ENCODE measurements at places on chromosomes 4 and X. TPM values are rescaled to one million over a fixed set of nuclear protein-coding genes. Genes with fewer than 3 reads are reported as not detected.

- no peak overlapping the region for H3K27ac ChIP-seq
- H3K4me3 ChIP-seq, result no peak overlapping the region
- H3K27me3 ChIP-seq, result no peaks in the 10 kb centered on the region
- H3K4me1 ChIP-seq, result no peaks in the 10 kb centered on the region
- H3K36me3 ChIP-seq, result no peaks in the 10 kb centered on the region
Measured at GRCh38 chrX:129771266-129771995, 8.3 kb upstream of the SASH3 start.

GRCh38 chrX:46597771-46598170, 24.2 kb downstream of the CHST7 start:
- H3K4me3 ChIP-seq, result no peak overlapping the region
- DNase-seq, result no peak
- no peaks in the 10 kb centered on the region for H3K27me3 ChIP-seq
- no peaks in the 10 kb centered on the region for H3K4me1 ChIP-seq
- no peak overlapping the region for H3K27ac ChIP-seq
- peaks cover 5% of the 10 kb centered on the region for H3K36me3 ChIP-seq

DNA sequence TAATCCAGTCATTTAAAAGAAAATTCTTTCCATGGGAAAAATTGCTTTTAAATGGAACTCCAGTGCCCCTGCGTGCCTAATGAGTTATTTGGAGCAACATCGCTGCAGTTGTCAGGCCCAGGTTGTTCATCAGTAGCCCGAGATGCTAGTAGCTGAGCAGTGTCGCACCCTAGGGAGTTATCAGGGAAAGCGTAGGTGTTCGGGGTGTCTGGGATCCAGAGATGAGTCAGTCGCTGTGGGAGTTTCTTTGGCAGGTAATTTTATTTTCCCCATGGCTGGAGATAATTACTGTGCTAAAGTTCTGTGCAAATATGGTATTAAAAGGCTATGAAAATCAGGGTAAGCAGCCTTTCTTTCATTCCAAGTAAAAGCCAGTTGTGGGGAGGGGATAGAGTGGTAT, 49.4 kb downstream of the ANXA3 start:
- DNase-seq, result no peak
- H3K4me3 ChIP-seq, result no peak overlapping the region
- H3K36me3 ChIP-seq, result peaks cover 93% of the 10 kb centered on the region
- H3K27me3 ChIP-seq, result no peaks in the 10 kb centered on the region
- H3K27ac ChIP-seq, result no peak overlapping the region

DNA sequence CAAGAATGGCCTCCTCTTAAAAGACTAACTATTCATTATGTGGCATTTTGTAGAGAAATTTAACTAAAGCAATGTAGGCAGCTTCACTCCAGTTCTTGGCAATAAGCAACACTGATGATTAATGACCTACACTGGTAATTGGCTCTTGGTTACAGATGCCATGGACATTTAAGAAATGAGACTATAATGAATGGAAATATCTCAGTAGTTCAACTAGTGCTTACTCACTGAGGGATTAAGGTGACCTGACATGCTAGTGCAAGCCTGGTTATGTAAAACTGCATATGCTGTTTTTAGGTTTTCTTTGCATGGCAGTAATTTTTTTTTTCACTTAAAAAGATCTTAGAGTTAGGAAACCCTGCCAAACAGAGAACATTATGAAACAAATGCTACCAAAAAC, 152.7 kb upstream of the AADAT start:
- H3K4me3 ChIP-seq, result no peak overlapping the region
- no peaks in the 10 kb centered on the region for H3K27me3 ChIP-seq
- peaks cover 5% of the 10 kb centered on the region for H3K4me1 ChIP-seq
- peaks cover 5% of the 10 kb centered on the region for H3K36me3 ChIP-seq
- DNase-seq, result no peak

The HTATSF1 gene
- total RNA-seq, result 66.9 TPM

DNA sequence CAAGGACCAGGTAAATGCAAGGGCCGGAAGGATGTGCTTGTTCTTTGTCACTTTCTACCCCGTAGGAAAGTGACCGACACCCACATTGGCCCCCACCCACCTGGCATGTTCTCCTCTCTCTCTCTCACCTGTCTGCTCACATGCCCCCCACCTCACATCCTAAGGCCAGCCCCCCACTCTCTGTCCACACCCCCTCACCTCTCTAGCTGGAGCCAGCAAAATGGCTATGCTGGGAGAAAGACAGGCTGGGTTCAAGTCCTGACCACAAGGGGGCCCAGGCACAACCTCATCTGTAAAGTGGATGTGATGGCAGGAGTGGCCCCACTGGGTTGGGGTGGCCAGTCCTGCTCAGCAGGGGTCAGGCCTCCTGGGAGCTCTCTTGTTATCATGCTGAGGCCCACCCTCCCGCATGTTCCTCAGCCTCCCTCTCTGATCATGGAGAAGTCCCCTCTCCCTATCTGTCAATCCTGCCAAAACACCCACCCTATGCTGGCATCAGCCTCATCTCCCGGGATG, 1.7 kb upstream of the PPP2R2C start:
- H3K36me3 ChIP-seq, result no peaks in the 10 kb centered on the region
- H3K27ac ChIP-seq, result no peak overlapping the region
- no peaks in the 10 kb centered on the region for H3K4me1 ChIP-seq
- DNase-seq, result peak; percentile 82
- H3K27me3 ChIP-seq, result peaks cover 39% of the 10 kb centered on the region
- no peak overlapping the region for H3K4me3 ChIP-seq

GRCh38 chr4:1490654-1491327, 84.5 kb upstream of the NKX1-1 start:
- H3K27me3 ChIP-seq, result no peaks in the 10 kb centered on the region
- no peaks in the 10 kb centered on the region for H3K36me3 ChIP-seq
- no peaks in the 10 kb centered on the region for H3K4me1 ChIP-seq
- no peak overlapping the region for H3K27ac ChIP-seq
- DNase-seq, result peak; percentile 29

DNA sequence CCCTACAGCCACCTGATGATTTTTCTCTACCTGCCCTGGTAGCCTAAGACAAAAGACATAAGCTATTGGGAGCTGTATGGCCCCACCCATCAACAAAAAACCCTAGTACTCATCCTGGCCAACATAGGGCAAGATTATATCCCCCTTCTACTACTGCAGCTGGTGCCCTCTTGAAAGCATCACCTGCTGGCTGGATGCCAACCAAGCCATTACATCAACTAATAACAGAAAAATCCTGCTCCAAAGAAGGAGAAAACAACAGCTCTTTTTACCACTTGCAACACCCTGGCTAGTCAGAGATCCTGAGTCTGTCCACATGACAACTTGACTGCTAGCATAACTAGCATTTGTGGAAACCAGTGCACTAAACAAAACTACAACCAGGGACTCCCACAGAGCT, 43.6 kb upstream of the UPRT start:
- H3K4me1 ChIP-seq, result no peaks in the 10 kb centered on the region
- no peak overlapping the region for H3K4me3 ChIP-seq
- no peak overlapping the region for H3K27ac ChIP-seq
- DNase-seq, result no peak

DNA sequence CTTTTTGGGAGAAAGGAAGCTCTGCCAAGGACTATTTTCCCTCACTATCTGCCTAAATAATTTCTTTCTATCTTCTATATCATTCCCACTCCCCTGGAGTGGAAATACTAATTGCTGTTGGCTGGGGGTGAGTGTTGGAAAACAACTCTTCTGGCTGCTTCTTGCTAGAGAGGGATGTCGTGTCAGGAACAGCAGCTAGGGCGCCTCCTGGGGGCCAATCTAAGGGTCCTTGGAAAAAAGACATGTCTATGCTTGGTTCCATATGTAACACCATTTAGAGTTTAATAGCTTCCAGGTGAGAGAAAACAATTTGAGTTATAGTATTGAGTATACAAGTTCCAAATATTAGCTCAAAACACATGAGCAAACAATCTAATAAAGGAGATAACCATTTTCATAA, 111.3 kb downstream of the MAGEE1 start:
- H3K27ac ChIP-seq, result no peak overlapping the region
- peak; percentile 66 for DNase-seq
- no peaks in the 10 kb centered on the region for H3K36me3 ChIP-seq
- H3K4me1 ChIP-seq, result no peaks in the 10 kb centered on the region
- H3K4me3 ChIP-seq, result no peak overlapping the region

GRCh38 chr4:186557061-186557460, 1.7 kb upstream of the MTNR1A start:
- H3K4me1 ChIP-seq, result no peaks in the 10 kb centered on the region
- no peak overlapping the region for H3K27ac ChIP-seq
- H3K27me3 ChIP-seq, result no peaks in the 10 kb centered on the region
- DNase-seq, result peak; percentile 24
- no peak overlapping the region for H3K4me3 ChIP-seq

GRCh38 chr4:76665153-76665552, 230.1 kb downstream of the SHROOM3 start:
- no peaks in the 10 kb centered on the region for H3K27me3 ChIP-seq
- no peak overlapping the region for H3K27ac ChIP-seq
- no peaks in the 10 kb centered on the region for H3K36me3 ChIP-seq
- no peaks in the 10 kb centered on the region for H3K4me1 ChIP-seq
- no peak overlapping the region for H3K4me3 ChIP-seq

DNA sequence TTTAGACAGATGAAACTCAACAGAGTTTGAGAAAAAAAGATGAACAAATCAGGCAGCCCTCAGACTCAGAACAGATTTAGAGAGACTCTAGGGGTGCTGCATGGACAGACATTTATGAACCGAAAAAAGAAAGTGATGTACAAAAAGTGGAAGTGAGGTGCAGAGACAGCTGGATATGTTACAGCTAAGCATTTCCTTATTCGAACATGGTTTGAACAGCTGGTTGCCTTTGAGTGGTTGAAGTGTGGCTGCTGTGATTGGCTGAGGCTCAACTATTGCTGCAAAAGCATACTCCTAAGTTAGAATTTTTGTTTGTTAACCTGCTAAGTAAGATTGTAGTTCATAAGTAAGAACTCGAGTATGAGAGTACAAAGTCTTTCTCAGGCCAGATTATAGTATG, 331.5 kb upstream of the PABPC4L start:
- no peaks in the 10 kb centered on the region for H3K36me3 ChIP-seq
- no peak overlapping the region for H3K27ac ChIP-seq
- no peak for DNase-seq
- H3K4me3 ChIP-seq, result no peak overlapping the region

The DSPP gene
- not detected for total RNA-seq

DNA sequence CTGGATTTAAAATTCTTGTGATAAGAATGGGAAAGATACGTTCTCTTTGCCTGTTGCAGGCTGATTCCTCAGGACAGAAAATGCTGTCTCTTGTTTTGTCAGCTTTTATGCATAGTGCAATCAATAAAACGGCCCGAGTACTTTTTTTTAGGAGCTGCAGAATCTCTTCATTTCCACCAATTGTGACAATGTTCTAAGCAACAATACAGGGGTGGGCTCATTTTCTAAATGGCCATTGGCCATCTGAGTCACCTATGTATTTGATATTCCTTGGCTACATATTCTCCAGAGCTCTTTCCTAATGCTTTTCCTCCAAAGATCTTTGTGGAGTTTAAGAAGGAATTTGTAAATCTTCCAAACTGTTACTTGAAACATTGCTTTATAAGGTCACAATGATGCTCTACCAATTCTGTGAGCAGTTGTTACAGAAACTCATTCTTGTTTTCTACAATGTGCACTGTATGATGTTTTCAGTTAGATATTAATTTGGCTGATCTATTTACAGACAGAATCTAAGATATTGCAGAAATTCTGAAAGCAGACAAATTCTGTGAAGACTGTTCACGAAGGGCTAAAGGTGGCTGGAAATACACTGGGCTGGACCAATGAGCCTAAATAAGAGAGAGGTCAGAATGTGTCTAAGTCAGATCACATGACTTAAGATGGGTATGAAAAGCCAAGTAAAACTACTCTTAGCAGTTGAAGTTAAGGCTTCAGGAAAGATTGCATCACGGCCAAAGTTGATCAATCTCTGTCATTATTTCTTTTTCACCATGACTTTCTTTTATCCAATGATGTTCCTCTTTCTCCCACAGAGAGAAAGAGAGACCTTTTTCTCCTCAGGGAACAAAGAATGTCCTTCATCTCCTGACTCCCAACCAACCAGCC, 33.4 kb downstream of the TAPT1 start:
- H3K4me1 ChIP-seq, result peaks cover 3% of the 10 kb centered on the region
- no peaks in the 10 kb centered on the region for H3K27me3 ChIP-seq
- no peak for DNase-seq
- no peak overlapping the region for H3K4me3 ChIP-seq
- no peak overlapping the region for H3K27ac ChIP-seq
- peaks cover 17% of the 10 kb centered on the region for H3K36me3 ChIP-seq

The DHRSX gene
- total RNA-seq, result 46.5 TPM

The NEUROG2 gene
- not detected for total RNA-seq

GRCh38 chr4:113101669-113102068, 52.2 kb downstream of the ANK2 start:
- H3K36me3 ChIP-seq, result peaks cover 11% of the 10 kb centered on the region
- DNase-seq, result no peak
- no peak overlapping the region for H3K27ac ChIP-seq
- H3K4me3 ChIP-seq, result no peak overlapping the region

The MGST2 gene
- total RNA-seq, result 427 TPM

DNA sequence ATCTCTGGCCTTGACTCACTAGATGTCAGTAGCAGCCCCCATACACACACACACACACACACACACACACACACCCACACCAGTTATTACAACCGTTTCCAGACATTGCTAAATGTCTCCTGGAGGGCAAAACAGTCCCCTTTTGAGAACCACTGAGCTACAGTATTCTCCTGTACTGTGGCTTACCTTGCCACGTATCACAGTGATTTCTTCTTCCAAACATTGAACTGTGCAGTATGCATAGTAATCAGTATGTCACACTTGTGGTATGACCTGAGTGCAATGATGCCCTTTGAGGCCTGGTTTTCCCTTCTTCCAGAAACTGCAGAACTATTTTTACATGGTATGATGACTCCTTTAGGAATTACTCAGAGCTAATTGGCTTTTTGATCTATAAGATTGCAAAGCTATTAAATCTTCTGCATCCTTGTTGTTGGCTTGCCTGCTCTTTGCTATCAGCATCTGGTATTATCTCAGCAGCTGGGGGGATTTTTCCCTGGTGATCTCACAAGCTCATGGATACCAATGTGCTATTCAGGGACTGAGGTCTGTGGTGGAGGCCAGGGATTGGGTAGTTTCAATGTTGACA, 3.6 kb upstream of the THOC2 start:
- no peak overlapping the region for H3K4me3 ChIP-seq
- no peak overlapping the region for H3K27ac ChIP-seq
- no peaks in the 10 kb centered on the region for H3K4me1 ChIP-seq
- no peaks in the 10 kb centered on the region for H3K36me3 ChIP-seq
- DNase-seq, result no peak

The XKRX gene
- 0.21 TPM for total RNA-seq

The PPP2R2C gene
- 5.9 TPM for total RNA-seq

DNA sequence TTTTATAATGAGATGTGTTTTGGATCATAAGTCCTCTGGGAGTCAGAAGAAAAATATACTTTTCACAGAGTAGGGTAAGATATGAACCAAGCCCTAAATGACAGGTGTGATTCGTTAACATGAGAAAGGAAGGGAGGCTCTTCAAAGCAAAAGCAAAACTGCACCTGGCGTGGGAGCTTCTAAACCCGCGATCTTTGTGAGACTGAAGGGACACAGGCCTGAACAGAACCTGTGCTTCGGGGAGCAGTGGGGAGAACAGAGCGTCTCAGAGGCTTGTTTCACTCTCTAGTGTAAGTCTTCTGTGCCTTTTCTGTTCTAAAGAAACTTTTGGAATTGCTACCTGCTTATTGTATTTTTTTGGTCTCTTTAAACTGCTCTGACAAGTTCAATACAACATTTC, 30.2 kb upstream of the CYP4V2 start:
- H3K4me1 ChIP-seq, result peaks cover 19% of the 10 kb centered on the region
- H3K27ac ChIP-seq, result no peak overlapping the region
- no peaks in the 10 kb centered on the region for H3K36me3 ChIP-seq

The CAMK2D gene
- 117 TPM for total RNA-seq

The USP26 gene
- not detected for total RNA-seq

Measured in endodermal cell (in vitro differentiated cells).